ENCODE measurements at places on chromosomes 11 and 22. TPM values are rescaled to one million over a fixed set of nuclear protein-coding genes. Genes with fewer than 3 reads are reported as not detected.

ABCC8 gene
- 23.9 TPM for total RNA-seq

FAT3 gene
- 16.4 TPM for total RNA-seq

DNA sequence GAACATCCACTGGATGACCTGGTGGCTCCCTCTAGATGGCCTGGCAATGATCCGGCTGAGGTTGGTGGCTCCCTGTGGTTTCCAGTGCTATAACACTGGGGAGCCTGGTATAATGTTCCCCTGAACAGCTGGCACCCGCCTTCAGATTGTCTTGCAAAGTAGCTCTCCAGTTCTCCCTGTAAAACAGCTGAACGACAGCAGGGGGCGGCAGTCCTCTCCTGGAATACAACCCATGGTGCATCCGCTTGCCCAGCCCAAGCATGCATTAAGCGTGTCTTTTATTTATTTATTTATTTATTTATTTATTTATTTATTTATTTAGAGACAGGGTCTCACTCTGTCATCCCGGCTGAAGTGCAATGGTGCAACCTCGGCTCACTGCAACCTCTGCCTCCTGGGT is 258.9 kb downstream of the BUD13 start:
- no peak overlapping the region for H3K27ac ChIP-seq
- H3K4me1 ChIP-seq: peaks cover 6% of the 10 kb centered on the region
- no peaks in the 10 kb centered on the region for H3K36me3 ChIP-seq
- peak; percentile 9 for DNase-seq
- H3K4me3 ChIP-seq: no peak overlapping the region

- H3K36me3 ChIP-seq: no peaks in the 10 kb centered on the region
- no peak overlapping the region for H3K27ac ChIP-seq
- H3K27me3 ChIP-seq: peaks cover 36% of the 10 kb centered on the region
- peaks cover 1% of the 10 kb centered on the region for H3K4me1 ChIP-seq
- no peak overlapping the region for H3K4me3 ChIP-seq
- no peak for DNase-seq
Measured at GRCh38 chr11:134486106-134486505, 74.1 kb upstream of the B3GAT1 start.

C11orf86 gene
- total RNA-seq: not detected

GRCh38 chr11:44496391-44496790 is 69.1 kb upstream of the CD82 start:
- peaks cover 32% of the 10 kb centered on the region for H3K27me3 ChIP-seq
- DNase-seq: no peak
- no peaks in the 10 kb centered on the region for H3K36me3 ChIP-seq
- no peak overlapping the region for H3K27ac ChIP-seq
- H3K4me1 ChIP-seq: peaks cover 2% of the 10 kb centered on the region
- no peak overlapping the region for H3K4me3 ChIP-seq

DNA sequence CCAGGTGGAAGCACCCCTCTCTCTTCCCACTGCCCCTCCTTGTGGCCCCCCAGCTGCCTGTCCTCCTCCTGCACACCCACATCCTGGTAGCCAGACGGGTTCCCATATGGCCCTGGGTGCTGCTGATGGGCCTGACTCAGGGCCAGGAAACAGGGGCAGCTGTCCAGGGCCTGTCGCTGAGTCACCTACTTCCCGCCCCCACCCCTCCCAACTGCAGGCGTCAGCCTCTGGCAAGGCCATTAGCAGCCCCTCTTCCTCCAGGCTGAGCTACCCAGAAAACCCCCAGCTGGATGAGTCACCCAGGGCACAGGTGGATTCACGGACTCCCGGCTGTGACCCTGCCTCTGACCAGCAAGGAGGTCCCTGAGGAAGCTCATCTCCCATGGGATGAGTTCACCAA is 6.9 kb upstream of the GAL start:
- no peaks in the 10 kb centered on the region for H3K36me3 ChIP-seq
- H3K4me3 ChIP-seq: no peak overlapping the region
- no peak for DNase-seq
- H3K27ac ChIP-seq: no peak overlapping the region
- H3K4me1 ChIP-seq: no peaks in the 10 kb centered on the region

DNA sequence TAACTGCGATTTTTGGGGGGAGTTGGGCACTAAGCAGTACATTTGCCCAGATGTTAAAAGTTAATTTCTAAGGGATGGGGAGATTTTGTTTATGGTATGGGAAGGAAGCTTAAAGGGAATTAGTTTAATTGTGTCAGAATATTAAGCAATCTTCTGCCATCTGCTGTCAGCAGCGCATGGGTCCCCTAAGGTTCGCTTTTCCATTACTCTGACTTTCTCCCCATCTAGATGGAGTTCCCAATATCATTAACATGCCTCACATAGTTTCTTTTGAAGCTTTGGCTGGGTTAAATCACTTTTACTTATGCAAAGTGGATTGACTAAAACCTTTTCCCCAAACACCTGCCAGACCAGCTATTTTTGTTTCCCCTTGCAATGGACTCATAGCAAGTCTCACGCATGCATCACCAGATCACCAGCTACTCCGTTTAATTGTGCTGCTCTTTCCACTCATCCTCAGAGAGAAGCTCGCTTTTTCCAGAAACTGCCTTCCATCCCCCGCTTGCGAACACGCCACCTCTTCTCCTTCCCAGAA is 172.7 kb downstream of the FAT3 start:
- H3K36me3 ChIP-seq: no peaks in the 10 kb centered on the region
- no peak for DNase-seq
- no peaks in the 10 kb centered on the region for H3K27me3 ChIP-seq
- H3K27ac ChIP-seq: no peak overlapping the region
- H3K4me1 ChIP-seq: peaks cover 22% of the 10 kb centered on the region

DNA sequence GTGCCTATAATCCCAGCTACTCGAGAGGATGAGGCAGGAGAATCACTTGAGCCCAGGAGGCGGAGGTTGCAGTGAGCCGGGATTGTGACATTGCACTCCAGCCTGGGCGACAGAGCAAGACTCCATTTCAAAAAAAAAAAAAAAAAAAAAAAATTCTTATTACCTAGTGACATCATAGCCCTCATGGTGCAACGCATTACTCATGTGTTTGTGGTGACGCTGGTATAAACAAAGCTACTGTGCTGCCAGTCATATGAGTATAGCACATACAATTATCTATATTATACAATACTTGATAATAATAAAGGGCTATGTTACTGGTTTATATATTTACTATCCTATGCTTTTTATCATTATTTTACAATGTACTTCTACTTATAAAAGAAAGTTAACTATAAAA is 41.2 kb downstream of the OR2AT4 start:
- no peak overlapping the region for H3K27ac ChIP-seq
- no peak overlapping the region for H3K4me3 ChIP-seq
- no peak for DNase-seq
- H3K27me3 ChIP-seq: no peaks in the 10 kb centered on the region

DNA sequence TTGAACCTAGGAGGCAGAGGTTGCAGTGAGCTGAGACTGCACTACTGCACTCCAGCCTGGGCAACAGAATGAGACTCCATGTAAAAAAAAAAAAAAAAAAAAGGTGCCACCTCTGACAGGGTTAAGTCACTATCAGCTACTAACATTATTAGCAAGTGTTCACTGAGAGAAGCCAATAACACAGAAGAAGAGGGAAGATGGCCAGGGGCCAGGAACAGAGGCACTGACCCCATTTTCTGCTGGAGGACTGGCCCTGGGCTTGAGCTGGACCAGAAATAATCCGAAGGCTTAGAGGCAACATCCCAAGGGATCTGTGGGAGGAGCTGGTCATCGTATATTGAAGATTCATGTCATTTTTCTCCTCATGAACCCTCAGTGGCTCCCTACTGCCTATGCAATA is 5.0 kb downstream of the SLC5A1 start:
- H3K27ac ChIP-seq: no peak overlapping the region
- H3K4me1 ChIP-seq: no peaks in the 10 kb centered on the region
- peaks cover 13% of the 10 kb centered on the region for H3K27me3 ChIP-seq
- DNase-seq: no peak

MED15 gene
- 77.8 TPM for total RNA-seq
